ENCODE measurements at places on chromosomes 5 and 9.

- DNase-seq: no peak
Observed at GRCh38 chr5:39426746-39427105, 1.9 kb upstream of the DAB2 start.

- DNase-seq: no peak
Observed at GRCh38 chr5:140245341-140245740, 57.6 kb downstream of the PFDN1 start.

DNA sequence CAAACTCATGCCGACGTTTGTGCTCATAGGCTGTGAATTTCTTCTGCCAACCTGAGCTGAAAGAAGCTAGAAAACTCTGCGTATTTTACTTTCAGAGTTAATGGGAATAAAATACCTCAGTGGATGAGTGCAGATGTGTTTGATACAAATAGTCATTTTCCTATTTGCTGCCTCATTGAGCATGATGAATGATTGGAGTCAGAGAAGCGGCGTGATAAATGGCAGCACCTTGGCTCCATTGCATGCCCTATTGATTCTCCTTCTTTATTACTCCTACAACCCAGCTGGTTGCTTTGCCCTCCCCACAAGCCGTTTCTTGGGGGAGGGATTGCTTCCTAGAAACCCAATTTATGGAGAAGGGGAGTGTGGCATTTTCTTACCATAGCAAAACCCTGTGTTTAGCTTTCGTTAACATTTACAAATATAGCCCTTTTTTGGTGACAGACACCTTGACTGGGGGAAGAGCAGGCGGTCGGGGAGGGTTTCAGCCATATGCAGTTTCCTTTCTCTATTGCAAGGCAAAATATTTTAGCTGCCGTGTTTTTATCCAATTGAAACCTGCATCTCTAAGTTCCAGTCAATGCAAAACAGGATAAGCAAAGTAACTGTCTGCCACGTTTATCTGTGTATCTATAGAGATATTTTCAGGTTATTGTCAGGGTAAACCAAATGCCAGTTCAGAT is 93.1 kb upstream of the TBCA start:
- peak; percentile 40 for DNase-seq

DNA sequence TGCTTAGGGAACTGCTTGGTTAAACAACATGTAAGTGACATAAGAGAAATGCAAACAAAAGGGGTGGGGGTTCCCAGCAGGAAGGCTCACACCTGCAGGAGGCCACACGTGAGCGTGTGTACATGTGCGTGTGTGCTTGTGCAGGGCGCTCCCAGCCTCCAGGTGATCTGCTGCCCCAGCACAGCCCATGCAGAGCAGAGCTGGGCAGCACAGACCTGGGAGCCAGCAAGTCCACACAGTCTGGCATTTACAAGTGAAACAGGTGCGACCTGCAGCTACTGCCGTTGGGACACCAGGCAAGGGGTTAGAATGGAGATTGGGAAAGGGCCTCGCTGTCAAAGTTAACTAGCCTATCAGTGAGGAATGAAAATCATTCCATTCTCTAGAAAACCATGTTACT is 41.8 kb downstream of the GRAMD2B start:
- no peak for DNase-seq

DNA sequence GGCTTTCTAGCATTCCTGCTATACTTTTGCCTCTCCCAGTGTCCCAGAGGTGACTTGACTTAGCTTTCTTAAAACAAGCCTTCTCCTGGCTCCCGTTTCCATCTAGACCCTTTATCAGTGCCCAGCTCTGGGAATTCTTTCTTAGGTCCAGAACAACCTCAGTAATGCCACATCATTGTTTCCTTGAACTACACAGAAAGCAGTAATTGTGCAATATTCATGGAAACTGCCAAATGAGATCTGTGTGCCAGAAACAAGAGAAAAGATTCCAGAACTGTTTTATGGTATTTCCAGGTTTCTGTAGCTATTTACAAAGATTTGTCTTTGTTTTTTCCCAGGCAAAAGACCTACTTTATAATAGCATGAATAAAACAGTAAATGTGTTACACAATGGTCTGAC is 391.3 kb downstream of the SLCO4C1 start:
- no peak for DNase-seq

DNA sequence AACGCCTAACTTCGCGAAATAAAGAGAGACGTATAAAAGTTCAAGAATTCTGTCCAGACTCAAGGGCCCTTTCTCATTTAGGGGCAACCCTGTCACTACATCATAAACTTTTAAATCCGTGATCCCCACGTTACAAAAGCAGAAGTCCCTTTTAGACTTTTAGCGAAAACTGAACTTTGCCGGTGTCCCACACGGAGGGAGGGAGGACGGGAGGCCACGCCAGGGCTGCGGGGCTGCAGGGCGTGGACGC is 515 bp upstream of the F2R start:
- peak; percentile 52 for DNase-seq

DNA sequence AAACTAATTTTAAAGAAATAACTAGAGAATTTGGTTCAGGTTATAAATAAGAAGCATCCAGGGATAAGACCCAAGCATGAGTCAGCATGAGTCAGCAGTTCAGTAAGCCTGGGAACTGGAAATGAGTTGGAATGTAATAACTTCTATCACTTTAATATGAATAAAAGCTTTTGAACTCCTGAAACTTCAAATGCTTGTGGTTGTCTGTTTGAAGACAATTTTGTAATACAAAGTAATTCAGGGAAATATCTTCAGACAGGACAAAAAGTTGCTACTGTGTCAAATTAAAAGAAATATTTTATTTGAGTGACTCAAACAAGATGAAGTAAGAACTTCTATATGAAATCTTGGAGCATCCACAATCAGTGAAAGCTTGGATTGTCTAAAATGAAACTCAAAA is 331.2 kb upstream of the DAB2 start:
- peak; percentile 72 for DNase-seq

DNA sequence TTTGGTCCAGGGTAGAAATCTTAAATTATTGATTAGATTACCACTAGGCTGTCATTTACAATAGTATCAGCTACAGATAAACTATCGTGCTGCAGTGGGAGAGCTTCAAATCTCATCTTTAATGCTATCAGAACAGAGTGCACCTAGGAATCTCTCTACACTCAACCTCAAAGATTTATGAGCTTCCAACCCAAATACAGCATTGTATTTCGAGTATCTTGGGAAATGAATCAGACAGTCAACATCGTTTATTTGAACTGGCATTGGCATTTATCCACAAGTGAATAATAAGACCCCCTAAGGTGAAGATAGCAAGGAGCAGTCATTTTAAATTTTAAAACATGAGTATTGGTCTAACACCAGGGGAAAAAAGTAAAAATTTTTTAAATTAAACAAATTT is 1203.2 kb downstream of the CDH12 start:
- no peak for DNase-seq

DNA sequence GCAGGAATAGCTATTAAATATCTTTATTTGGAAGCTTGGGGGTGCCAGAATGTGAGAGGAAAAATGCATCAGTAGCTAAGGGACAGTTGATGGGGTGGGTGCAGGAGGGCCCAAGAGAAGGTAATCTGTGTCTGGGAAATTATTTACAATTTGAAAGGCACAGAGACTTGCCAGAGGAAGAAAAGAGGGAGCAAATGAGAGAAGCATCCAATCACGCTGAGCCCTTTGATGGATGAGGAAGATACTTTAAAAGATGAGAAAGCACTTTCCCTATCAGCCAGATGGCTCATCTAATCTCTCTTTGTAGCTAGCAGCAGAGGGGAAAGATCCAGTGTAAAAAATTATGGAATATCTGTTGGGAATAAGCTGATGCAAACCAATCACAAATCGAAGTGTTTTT is 57.0 kb upstream of the ABCA1 start:
- DNase-seq: no peak

DNA sequence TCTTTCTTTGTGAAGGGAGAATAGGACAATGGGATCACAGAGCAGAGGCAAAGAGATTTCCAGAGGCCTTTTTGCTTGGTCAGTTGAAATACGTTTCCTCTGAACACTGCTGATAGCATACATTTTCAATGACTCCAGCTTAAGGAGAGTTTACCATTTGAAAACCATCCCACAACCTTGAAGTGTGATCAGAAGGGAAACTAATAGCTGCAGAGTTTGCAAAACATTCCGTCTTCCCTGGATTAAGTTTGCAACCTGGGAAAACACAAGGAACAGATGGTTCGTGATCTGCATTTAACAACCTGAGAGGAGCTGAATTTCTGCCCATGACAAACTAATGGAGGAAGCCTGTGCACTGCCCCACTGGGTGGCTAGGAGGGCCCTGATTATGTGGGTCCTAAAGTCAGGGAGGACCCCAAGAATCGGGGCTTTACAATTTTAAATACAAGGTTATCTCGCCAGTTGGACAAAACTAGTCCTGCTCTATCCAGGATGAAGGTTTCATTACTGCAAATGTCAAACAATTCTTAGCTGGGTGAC is 35.6 kb downstream of the MTX3 start:
- DNase-seq: no peak

DNA sequence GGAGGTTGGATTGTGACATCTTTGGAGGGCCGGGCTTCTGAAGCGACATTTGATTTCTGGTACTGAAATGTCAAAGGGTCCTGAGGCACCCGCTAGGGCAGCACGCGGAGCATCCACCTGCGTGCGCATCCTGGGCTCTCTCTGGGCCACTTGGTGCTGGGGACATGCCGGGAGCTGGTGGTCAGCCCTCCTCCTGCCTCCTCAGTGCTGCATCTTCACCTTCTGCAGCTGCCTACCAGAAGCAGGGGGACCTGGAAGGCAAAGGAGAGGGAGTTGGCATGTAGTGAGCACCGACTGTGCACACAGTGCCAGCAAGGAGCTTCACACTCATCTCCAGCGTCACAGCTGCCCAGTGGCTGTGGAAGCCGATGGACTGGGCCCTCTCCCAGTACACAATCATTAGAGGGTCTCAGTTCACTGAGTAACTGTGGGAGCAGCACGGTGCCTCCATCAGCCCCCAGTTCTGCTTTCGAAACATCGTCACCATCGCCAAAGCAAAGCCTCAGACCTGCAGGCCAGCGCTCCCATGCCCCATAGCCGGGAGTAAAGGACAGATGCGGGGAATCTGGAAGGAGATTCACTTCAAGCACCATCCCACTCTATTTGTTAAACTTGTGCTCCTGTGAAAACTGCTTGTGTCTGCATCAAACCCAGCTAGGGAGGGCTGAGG is 138.4 kb downstream of the KCNIP1 start:
- no peak for DNase-seq

- no peak for DNase-seq
Observed at GRCh38 chr5:10036136-10036815, 213.4 kb downstream of the ATPSCKMT start.

DNA sequence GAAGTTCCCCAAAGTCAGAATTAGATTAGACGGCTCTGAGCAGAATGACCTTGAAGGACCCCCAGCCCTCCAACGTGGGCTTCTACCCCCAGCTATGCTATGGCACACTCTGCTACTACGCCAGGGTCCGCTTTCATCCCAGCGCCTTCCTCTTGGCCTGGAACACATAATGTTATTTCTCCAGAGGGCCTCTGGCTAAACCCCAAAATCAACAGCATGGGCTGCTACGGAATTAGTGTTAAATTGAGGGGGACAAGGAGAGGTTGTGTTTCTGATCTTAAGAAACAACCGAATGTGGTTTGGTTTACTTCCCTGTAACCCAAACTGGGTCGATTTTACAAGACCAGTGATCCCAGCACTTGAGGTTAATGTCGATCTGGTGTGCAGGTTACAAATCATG is 97.1 kb downstream of the ZNF618 start:
- no peak for DNase-seq

- no peak for DNase-seq
Observed at GRCh38 chr5:127426661-127427060, 90.8 kb upstream of the PRRC1 start.

- no peak for DNase-seq
Observed at GRCh38 chr5:16049761-16050160, 129.8 kb downstream of the MARCHF11 start.

- DNase-seq: peak; percentile 44
Observed at GRCh38 chr9:112361601-112362000, 18.3 kb upstream of the HSDL2 start.

- DNase-seq: peak; percentile 42
Observed at GRCh38 chr9:22447618-22448305, 1.1 kb downstream of the DMRTA1 start.

DNA sequence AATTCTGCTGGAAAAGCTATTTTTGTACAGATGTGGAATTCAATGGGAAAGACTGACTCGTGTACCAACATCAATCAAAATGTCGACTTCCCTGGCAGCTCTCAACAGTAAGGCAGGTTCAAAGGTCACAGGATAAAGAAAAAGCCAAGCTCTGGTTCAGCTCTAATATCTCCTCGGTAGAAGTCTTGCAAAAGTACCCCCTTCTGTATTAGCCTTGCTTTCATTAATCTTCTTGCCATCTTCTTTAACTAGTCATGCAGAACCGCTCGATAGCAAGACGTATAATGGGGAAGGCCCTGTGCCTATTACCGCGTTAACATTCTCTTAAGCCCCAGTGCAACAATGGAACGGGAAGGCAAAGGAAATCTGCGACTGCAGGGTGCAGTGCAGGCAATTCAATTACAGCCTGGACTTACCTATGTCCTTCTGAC is 201.2 kb downstream of the GAPVD1 start:
- DNase-seq: peak; percentile 13

- DNase-seq: no peak
Observed at GRCh38 chr9:13414349-13414748, 134.9 kb upstream of the MPDZ start.

DNA sequence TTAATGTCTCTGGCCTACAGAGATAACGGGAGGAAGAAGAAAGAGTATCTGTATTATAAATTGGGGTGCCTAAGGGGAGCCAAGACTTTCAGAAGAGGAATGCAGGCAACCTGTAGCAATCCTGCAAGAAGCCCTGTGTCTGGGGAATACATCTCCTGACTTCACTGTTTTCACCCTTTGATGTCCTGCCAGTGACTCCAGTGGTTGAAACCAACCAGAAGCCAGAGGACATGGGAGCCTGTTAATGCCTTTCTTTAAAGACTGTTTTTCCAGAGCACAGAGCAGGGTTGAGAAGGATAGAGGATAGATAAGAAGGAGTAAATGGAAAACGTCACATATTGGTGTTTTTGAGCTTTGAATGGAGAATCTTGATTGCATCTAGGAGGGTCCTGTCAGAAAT is 151.2 kb downstream of the HACD4 start:
- no peak for DNase-seq

DNA sequence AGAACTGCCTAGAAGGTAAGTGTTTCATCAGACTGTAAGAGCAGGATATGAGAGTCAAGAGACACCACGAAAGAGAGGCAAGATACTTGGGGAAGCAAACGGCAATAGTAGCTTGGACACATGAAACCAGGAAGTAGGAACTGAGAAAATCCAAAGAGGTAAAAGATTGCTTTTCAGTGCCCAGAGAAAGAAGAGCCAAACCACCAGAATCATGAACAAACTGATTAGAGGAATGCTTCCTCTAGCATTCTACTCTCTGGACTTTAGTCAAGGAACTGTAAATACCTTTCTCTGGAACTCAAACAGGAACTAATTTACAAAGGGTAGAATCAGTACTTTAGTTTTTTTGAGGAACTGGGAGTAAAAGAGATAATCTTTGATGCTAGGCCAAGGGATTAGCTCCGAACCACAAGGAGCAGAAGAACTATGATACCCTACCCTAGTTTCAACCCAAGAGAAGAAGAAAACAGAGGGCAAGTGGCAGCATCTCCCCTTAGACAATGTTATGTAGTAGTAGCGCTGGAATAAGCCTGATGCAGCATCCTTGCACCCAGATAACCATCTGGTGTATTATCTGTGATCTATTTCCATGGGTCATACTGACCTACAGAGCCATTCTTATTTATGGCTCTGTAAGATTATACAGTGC is 41.3 kb downstream of the EFCAB9 start:
- DNase-seq: no peak

GRCh38 chr5:131260895-131261294 is 3.0 kb upstream of the CDC42SE2 start:
- DNase-seq: no peak
